CD4-positive, alpha-beta T cell treated with Interferon alpha-2 for 1 hour (primary cell): ENCODE measurements at places on chromosomes 13 and 19.

- no peak for DNase-seq
Measured at GRCh38 chr19:45470762-45471081, 2.9 kb downstream of the FOSB start.

GRCh38 chr19:6806488-6806887 is 34.0 kb downstream of the VAV1 start:
- no peak for DNase-seq

DNA sequence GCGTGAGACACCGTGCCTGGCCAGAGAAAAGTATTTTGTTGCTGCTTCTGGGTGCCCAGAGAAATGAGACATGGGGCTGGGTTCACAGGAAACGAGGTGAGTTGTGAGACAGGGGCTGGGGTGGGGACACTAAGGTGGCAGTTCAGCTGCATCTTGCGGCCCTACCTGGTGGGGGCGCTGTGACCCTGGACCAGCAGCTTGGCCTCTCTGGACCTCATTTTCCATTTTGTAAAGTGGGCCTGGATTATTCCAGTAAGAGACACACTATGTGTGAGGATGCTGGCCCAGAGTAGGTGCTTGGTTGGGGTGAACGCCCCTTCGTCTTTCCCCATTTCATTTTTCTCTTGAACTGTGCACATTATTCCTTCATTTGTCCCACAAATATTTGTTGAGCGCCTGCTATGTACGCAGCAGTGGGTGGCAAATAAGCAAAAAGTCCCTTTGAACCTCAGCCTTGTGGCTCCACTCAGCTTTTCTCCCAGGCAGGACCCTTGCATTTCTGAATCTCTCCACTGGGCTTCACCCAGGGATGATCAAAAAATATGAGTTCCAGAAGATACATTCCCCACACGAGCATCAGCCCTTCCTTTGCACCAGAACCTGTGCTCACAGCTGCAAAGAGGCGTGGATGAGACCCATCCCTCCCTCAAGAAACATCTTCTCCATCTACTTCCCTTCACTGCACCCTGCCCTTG is 26.6 kb upstream of the OR10H1 start:
- DNase-seq = no peak

DNA sequence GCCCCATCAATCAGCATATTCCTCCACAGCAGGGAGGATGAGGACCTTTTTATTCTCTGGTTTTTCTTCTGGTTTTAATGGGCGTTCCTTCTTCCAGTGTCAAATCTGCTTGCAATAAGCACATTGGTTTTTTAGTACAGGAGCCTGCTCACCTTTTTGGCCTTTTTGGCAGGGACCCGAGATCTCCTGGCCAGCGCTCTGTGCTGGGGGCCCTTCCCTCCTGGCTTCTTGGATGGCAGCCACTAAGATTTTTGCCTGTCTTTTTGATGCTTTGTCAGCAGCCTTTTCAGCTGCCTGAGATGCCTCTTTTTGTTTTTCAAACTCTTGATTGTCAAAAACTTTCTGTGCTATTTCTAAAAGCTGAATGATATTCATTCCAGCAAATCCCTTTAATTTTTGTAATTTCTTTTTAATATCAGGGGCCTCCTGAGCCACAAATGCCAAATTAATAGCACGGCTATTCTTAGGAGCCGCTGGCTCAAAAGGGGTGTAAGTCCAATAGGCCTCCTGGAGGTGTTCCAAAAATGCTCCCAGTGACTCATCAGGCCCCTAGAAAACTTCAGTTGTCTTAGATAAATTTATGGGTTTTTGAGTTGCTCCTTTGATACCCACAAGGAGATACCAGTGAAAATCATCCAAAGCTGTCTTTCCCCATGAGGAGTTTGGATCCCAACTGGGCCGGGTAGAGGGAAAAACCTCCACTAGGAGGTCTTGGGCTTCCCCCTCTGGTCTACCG is 73.0 kb downstream of the ZNF100 start:
- DNase-seq = no peak

GRCh38 chr19:46480415-46480814 is 9.1 kb upstream of the PNMA8A start:
- DNase-seq = no peak

GRCh38 chr19:5141129-5141849 is 172.4 kb downstream of the KDM4B start:
- no peak for DNase-seq

DNA sequence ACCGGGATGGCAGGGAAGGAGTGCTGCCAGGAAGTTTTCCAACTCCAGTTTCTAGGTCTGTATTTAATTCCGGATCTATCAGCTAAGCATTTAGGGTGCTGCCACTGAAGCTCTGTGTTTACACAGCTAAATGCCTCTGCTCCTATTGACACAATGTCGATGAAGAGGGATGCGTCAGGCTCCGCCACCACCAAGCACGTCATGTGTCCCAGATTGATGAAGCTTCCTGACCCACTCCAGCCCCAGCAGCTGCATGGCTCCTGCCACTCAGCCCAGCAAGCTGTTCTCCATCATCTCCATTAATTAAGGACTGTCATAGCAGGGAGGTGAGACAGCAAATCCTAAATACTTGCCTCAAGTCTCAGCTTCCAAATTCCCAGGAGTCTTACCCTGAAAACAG is 435.2 kb upstream of the ZNF507 start:
- no peak for DNase-seq

GRCh38 chr19:16340092-16340491 is 15.5 kb downstream of the KLF2 start:
- DNase-seq = no peak

- peak; percentile 80 for DNase-seq
Measured at GRCh38 chr19:41934849-41935374, 6.7 kb upstream of the ERFL start.
